ENCODE measurements at places on chromosomes 3 and 15.

DNA sequence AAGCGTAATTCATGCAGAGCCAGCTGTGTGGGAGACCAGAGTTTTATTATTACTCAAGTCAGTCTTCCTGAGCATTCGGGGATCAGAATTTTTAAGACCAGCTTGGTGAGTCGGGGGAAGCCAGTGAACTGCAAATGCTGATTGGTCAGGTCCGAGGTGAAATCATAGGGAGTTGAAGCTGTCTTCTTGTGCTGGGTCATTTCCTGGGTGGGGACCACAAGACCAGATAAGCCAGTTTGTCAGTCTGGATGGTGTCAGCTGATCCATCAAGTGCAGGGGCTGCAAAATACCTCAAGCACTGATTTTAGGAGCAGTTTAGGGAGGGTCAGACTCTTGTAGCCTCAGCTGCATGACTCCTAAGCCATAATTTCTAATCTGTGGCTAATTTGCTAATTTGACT is 228.1 kb upstream of the ATP10A start:
- no peak for DNase-seq
- no peaks in the 10 kb centered on the region for H3K27me3 ChIP-seq
- no peak overlapping the region for H3K4me3 ChIP-seq
- no peaks in the 10 kb centered on the region for H3K36me3 ChIP-seq
- no peak overlapping the region for H3K27ac ChIP-seq
- no peaks in the 10 kb centered on the region for H3K4me1 ChIP-seq

DNA sequence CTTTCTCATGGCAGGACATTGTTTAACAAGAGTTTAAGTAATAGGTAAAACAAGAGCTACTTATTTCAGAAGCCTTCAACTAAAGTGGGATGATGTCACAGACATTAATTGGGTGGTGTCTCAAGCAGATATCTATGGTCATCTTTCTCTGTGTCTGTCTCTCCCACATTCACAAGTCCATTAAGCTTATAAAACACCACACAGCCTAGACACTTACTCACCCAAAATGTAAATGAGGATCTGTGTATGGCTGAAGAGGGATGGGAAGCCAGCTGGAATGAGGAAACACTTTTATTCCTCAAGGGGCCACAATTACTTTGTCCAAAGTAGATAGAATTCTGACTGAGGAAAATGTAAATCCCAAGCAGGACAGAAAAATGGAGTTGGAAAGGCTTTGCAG is 183.8 kb downstream of the THRB start:
- H3K27ac ChIP-seq = no peak overlapping the region
- no peaks in the 10 kb centered on the region for H3K36me3 ChIP-seq
- H3K4me3 ChIP-seq = no peak overlapping the region
- H3K4me1 ChIP-seq = no peaks in the 10 kb centered on the region
- peaks cover 5% of the 10 kb centered on the region for H3K27me3 ChIP-seq

GRCh38 chr3:140276703-140277102 is 341.7 kb downstream of the CLSTN2 start:
- H3K27ac ChIP-seq = no peak overlapping the region
- no peak for DNase-seq
- H3K4me1 ChIP-seq = no peaks in the 10 kb centered on the region

DNA sequence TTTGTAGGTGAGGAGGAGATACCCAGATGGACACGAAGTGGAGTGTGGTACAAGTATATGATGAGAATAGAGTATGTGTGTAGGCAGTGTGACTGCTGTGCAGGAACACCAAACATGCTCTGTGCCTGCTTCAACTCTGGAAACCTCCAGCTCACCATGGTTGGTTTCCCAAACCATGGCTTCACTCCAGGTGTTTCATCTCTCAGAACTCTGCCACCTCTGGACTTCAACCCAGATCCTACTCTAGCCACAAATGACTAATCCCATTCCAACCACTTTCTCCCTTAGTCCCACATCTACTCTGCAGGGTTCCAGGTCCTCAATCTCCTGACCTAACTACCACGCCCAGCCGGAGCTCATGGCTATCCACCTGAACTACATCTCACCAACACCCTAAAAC is 102.1 kb downstream of the RYK start:
- no peak overlapping the region for H3K4me3 ChIP-seq
- H3K27ac ChIP-seq = no peak overlapping the region
- peaks cover under 1% of the 10 kb centered on the region for H3K36me3 ChIP-seq
- no peaks in the 10 kb centered on the region for H3K27me3 ChIP-seq

GRCh38 chr3:55607175-55607574 is 120.1 kb upstream of the WNT5A start:
- DNase-seq = no peak
- peaks cover 1% of the 10 kb centered on the region for H3K27me3 ChIP-seq
- no peaks in the 10 kb centered on the region for H3K36me3 ChIP-seq
- H3K4me3 ChIP-seq = no peak overlapping the region
- H3K4me1 ChIP-seq = peaks cover 17% of the 10 kb centered on the region

GRCh38 chr15:100192097-100193080 is 149.4 kb downstream of the ADAMTS17 start:
- no peak overlapping the region for H3K4me3 ChIP-seq
- no peaks in the 10 kb centered on the region for H3K36me3 ChIP-seq
- H3K4me1 ChIP-seq = peaks cover 6% of the 10 kb centered on the region
- H3K27ac ChIP-seq = no peak overlapping the region
- H3K27me3 ChIP-seq = no peaks in the 10 kb centered on the region

DNA sequence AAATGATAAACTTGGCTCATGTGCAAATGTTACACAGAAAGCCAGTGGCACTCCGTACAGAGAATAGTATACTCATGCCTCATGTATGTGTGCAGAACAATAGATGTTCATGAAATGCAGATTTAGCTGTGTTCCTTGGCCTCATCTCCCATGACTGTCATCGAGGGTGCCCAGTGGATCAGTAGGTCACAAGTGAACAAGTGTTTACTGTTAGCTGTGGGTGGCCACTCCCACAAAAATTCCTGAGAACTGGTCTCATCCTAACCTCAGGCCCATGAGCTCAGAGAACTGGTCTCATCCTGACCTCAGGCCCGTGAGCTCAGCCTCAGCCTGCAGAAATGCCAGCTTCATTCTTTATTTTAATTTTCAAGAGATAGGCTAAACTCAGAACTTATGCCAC is 124.1 kb downstream of the GADL1 start:
- no peak overlapping the region for H3K4me3 ChIP-seq
- H3K4me1 ChIP-seq = no peaks in the 10 kb centered on the region
- DNase-seq = no peak
- peaks cover 8% of the 10 kb centered on the region for H3K27me3 ChIP-seq

DNA sequence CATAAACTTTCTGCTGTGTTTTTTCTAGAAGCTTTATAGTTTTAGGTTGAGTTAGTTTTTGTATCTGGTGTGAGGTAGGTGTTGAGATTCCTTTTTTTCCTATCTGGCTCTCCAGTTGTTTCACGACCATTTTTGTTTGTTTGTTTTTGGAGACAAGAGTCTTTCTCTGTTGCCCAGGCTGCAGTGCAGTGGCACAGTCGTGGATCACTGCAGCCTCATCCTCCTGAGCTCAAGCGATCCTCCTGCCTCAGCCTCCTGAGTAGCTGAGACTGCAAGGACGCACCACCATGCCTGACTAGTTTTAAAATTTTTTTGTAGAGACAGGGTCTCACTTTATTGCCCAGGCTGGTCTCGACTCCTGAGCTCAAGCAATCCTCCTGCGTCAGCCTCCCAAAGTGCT is 20.6 kb downstream of the RNF111 start:
- no peaks in the 10 kb centered on the region for H3K27me3 ChIP-seq
- peaks cover 30% of the 10 kb centered on the region for H3K4me1 ChIP-seq
- no peak overlapping the region for H3K27ac ChIP-seq
- H3K36me3 ChIP-seq = no peaks in the 10 kb centered on the region
- no peak overlapping the region for H3K4me3 ChIP-seq
- DNase-seq = no peak

DNA sequence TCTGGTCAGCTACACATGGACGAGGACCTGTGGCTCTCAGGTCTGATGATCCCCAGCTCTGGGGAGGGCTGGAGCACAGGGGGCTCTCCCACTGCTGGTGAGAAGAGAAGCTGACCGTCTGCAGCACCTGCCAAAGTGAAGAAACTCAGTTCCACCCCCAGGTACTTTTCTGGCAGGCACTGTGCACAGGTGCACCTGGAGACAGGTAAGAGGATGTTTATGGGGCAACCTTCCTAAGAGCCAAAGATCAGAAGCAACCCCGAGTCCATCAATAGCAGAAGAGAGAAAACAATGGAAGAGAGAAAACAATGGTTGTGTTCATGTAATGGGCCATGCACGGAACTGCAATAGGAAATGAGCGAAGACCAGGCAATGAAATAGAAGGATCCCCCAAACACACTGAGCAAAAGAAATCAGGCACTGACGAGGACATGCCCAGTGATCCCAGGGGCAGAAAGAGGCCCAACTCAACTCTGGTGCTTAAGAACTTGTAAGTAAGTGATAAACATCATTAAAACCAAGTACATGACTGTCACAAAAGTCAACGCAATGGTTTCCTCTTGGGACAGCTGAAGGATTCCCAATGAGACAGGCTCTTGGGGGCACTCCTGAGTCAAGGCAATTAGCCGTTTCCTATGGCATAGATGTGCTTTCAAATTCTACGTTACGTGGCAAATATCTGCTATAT is 95.0 kb upstream of the ALDH1A3 start:
- no peak overlapping the region for H3K4me3 ChIP-seq
- peaks cover 6% of the 10 kb centered on the region for H3K27me3 ChIP-seq
- H3K36me3 ChIP-seq = no peaks in the 10 kb centered on the region
- H3K27ac ChIP-seq = no peak overlapping the region

GRCh38 chr15:59622289-59622688 is 10.7 kb downstream of the GCNT3 start:
- H3K4me1 ChIP-seq = no peaks in the 10 kb centered on the region
- no peak overlapping the region for H3K27ac ChIP-seq
- H3K36me3 ChIP-seq = no peaks in the 10 kb centered on the region
- H3K4me3 ChIP-seq = no peak overlapping the region

DNA sequence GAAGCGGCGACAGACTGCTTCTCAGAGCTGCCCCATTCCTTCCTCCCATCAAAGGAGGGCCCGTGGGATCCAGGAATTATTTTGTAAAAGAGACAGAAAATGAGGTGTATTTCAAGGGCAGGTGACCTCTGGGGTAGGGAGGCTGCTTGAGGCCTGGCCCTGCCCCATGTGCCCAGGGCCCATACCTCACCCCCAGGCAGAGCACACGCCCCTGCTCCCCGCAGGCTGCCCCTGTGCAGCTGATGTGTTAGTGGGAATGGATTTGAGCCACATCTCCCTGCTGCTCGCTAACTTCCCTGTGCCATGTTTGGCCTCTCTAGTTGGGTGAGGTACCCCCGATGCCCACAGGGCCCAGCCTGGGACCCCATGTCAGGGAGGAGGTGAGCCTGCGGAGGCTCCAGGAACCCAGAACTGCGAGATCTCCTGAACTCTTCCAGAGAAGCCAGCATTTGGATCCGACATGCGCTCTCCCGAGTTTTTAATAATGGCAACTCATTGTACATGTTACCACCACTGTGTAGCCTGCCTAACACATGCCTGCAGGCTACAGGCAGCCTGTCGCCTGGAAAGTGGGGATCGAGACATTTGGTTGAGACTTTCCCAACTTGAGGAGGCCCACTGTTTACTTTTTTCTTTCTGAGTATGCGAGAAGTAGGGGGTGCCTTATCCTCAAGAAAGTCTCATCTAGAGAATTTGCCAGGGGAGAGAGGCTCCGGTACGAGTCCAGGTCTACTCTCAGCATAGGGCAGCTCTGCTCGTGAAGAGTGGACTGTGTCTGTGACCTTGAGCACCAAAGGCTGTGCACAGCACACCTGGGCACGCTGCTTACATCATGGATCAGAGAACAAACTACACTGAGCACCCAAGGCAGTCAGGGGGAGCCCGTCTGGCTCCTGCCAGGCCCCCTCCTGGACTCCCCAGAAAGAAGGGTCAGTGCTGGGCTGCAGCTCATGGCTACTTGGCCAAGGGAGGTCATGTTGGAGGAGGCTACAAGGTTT is 36.1 kb downstream of the PCSK6 start:
- no peaks in the 10 kb centered on the region for H3K36me3 ChIP-seq
- H3K27me3 ChIP-seq = peaks cover 18% of the 10 kb centered on the region
- no peak overlapping the region for H3K4me3 ChIP-seq
- peaks cover 7% of the 10 kb centered on the region for H3K4me1 ChIP-seq

DNA sequence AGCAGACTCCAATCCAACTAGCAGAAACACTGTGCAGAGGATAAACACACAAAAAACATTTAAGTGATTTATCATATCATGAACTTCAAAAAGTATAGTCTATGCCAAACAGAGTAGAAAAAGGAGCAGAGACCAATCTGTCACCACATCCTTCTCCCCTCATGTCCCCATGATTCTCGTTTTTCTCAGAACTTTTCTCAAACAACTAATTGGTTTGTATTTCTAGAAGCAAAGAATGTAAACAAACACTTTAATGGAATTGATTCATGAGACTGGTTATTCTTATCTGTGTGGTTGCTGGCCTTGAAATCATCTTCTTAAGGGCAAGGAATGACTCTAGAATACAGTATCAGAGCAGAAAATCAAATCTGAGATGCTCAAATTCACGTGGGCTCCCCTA is 294.2 kb upstream of the THBS1 start:
- no peaks in the 10 kb centered on the region for H3K36me3 ChIP-seq
- no peaks in the 10 kb centered on the region for H3K4me1 ChIP-seq
- DNase-seq = no peak
- H3K27me3 ChIP-seq = peaks cover 8% of the 10 kb centered on the region
- no peak overlapping the region for H3K27ac ChIP-seq
- no peak overlapping the region for H3K4me3 ChIP-seq

DNA sequence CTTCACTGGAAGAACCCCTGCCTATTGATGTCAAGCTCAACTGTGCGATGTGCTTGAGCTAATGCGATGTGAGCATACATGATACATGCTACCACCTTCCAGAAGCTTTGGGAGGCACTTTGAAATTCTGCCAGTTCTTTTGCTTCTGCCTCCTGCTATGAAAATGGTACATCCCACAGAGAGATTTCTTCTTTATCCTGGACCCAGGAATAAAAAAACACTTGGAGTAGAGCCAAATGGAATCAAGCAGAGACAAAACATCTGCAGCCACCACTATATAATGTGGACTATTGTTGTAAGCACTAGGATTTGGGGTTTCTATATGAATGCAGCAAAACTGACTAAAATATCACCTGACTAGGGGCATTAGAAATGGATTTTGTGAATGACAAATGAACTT is 119.9 kb upstream of the GAP43 start:
- H3K27ac ChIP-seq = no peak overlapping the region
- DNase-seq = no peak
- H3K4me1 ChIP-seq = no peaks in the 10 kb centered on the region
- peaks cover 19% of the 10 kb centered on the region for H3K27me3 ChIP-seq
- H3K36me3 ChIP-seq = peaks cover 8% of the 10 kb centered on the region

GRCh38 chr15:61910839-61911369 is 149.3 kb downstream of the VPS13C start:
- H3K27me3 ChIP-seq = no peaks in the 10 kb centered on the region
- DNase-seq = no peak
- no peak overlapping the region for H3K27ac ChIP-seq

DNA sequence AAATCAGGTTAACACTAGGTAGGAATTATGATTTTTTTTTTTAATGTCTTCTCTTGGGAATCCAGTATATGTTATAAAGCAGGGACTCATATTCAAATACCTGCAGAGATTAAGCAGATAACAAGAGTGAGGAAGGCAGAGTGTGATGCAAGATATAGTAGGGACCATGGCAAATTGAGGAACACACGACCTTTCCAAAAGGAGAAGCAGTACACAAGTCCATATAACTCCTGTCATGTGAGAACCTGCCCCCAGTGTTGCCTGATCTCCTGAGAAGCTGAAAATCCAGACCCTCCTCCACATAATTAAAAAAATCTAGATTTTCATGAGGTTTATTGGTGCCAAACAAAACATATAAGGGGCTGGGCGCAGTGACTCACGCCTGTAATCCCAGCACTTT is 3.6 kb downstream of the RFC4 start:
- no peak overlapping the region for H3K4me3 ChIP-seq
- H3K27ac ChIP-seq = peak overlapping the region; percentile 87
- peaks cover 29% of the 10 kb centered on the region for H3K36me3 ChIP-seq

- no peak overlapping the region for H3K27ac ChIP-seq
- peaks cover 21% of the 10 kb centered on the region for H3K4me1 ChIP-seq
- DNase-seq = no peak
- no peak overlapping the region for H3K4me3 ChIP-seq
- no peaks in the 10 kb centered on the region for H3K36me3 ChIP-seq
These were observed 2.7 kb upstream of the PCCB start for GRCh38 chr3:136247436-136247835.

Measured in activated T-cell treated with anti-CD3 and anti-CD28 coated beads, Interleukin-2, amount 50 U/mL, for 72 hours (primary cell).